GM12892 (cell line): ENCODE measurements at places on chromosomes 12 and 14.

- no peak for DNase-seq
These were observed 404.9 kb downstream of the FLRT2 start for GRCh38 chr14:85934886-85935254.

DNA sequence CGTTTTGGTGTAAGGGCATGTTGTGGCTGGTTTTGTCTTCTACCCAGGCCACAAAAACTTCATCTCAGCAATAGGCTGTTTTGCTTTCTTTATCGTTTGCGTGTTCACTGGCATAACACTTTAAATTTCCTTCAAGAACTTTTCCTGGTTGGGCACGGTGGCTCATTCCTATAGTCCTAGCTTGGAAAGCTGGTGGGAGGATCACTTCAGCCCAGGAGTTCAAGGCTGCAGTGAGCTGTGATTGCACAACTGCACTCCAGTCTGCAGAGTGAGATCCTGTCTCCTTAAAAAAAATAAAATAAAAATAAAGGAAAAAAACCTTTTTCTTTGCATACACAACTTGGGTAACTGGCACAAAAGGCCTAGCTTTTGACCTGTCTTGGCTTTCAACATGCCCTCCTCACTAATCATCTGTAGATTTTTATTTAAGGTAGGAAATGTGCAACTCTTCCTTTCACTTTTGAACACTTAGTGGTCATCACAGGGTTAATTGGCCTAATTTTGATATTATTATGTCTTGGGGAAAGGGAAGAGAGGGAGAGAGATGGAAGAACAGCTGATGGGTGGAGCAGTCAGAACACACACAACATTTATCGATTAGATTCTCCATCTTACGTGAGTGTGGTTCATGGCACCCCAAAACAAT is 78.9 kb upstream of the PSMA6 start:
- no peak for DNase-seq

- no peak for DNase-seq
These were observed 2.6 kb upstream of the KRT18 start for GRCh38 chr12:52946334-52946733.

GRCh38 chr14:64992328-64992885 is 5.7 kb downstream of the FNTB start:
- DNase-seq: no peak

- no peak for DNase-seq
These were observed 62.3 kb upstream of the TMPO start for GRCh38 chr12:98453070-98453469.

GRCh38 chr14:74977164-74977900 is 21.9 kb upstream of the PGF start:
- no peak for DNase-seq

GRCh38 chr14:97873291-97873690 is 1076.1 kb downstream of the VRK1 start:
- no peak for DNase-seq

DNA sequence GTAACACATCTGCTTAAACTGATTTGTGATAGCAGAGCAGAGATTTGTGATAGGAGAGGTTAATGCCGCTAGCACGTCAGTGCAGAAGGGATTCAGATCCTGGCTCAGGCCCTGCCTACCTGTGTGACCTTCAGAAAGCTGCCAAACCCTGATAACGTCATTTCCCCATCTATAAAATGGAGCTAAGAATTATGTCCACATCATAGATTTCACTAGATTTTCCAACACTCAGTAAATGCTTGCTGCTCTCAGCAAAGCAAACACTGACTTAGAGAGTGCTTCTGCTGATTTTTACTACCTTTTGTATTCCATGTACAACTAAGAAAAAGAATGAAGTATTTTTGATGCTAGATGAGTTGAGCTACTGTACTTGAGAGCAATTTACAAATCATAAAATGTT is 261.4 kb downstream of the ITPR2 start:
- DNase-seq: no peak

DNA sequence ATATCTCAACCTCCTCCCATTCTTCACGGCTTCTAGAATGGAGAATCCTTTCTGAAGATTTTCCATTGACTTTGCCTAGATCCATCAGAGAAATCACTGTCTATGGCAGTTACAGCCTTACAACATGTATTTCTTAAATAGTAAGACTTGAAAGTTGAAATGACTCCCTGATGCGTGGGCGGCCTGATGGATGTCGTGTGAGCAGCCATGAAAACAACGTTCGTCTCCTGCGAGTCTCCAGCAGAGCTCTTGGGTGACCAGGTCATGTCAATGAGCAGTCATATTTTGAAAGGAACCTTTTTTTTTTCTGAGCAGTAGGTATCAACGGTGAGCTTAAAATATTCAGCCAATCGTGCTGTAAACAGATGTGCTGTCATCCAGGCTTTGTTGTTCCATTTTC is 139.9 kb upstream of the C14orf180 start:
- no peak for DNase-seq
